Right cardiac atrium (tissue), 5 donors: ENCODE measurements at places on chromosomes 4 and X. TPM values are rescaled to one million over a fixed set of nuclear protein-coding genes. Genes with fewer than 3 reads are reported as not detected.

DNA sequence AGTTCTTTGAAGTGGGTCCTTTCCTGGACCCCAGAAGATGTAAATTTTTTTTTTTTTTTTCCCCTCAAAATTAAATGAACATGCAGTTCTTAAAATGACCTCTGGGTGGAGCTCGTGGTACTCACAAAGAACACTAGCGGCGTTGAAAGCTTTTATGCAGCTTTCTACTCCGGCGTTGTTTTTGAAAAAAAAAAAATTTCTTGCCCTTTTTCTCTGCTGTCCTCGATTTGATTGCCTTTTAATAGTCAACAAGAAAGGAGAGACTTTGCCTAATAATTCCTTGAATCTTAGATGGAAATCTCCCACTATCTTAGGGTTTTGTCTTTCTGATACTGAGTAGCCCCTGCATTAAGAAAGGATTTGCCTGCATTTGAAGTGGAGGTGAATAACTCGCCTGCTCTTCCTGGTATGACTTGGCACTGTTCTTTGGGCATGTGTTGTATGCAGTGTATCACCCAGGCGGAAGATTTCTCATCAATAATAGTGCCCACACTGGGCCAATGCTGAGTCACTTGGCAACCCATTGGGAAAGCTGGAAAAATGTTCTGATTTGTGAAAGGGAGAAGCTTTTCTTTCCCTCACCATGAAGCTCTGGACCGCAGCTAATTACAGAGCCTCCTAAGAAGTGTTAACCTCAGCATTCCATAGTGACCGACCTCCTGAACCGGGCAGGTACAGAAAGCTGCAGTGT is 104.0 kb downstream of the PHEX start:
- no peak for DNase-seq

TMEM144 gene
- 6.9 TPM for polyA plus RNA-seq

L1CAM gene
- 7.3 TPM for polyA plus RNA-seq

DNA sequence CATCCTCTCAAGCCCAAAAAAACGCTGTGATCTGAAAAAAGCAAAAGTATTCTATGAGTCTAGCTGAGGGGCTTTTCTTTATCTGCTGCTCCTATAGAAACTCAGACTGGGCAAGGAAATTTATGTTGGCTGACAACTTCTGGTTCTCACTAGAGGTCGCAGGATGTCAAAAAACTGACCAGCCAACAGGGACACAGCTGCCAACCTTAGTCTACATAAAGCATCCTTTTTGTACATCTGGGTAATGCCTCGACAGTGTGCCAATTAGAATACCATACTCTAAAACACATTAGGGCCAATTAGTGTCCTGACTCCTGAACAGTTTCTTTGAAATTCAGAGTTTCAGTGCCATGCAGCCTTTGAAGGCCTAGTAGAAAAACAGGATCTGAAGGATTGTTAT is 8.8 kb upstream of the TLL1 start:
- no peak for DNase-seq

GRCh38 chr4:165207016-165207430 is 338 bp upstream of the KLHL2 start:
- DNase-seq = no peak

GRCh38 chr4:147361726-147362125 is 119.2 kb upstream of the EDNRA start:
- DNase-seq = peak; percentile 26

- DNase-seq = no peak
These were observed 334.5 kb downstream of the GALNTL6 start for GRCh38 chr4:172147687-172148086.
